Epithelial cell of proximal tubule (primary cell): ENCODE measurements at places on chromosomes 13 and 19. TPM values are rescaled to one million over a fixed set of nuclear protein-coding genes. Genes with fewer than 3 reads are reported as not detected.

Gene IGSF23
- 0.12 TPM in 1 of 2 replicates, not detected in the other for total RNA-seq

Gene ZNF415
- total RNA-seq = 2.2 and 3.1 TPM in 2 replicates

Gene PGLYRP1
- not detected in 2 replicates for total RNA-seq

Gene ATP7B
- total RNA-seq = 2.5 and 3.5 TPM in 2 replicates

Gene ADGRE1
- total RNA-seq = not detected in 2 replicates

Gene RFPL4A
- total RNA-seq = not detected in 2 replicates

Gene ERICH6B
- not detected in 2 replicates for total RNA-seq

Gene SERPINE3
- 0.07 TPM in 1 of 2 replicates, not detected in the other for total RNA-seq

Gene C1QTNF9
- not detected in 2 replicates for total RNA-seq

Gene PINLYP
- total RNA-seq = 0.43 and 2.3 TPM in 2 replicates

Gene ZNF441
- 1.2 and 2.0 TPM in 2 replicates for total RNA-seq

Gene SHKBP1
- total RNA-seq = 108 and 113 TPM in 2 replicates

Gene IGFL3
- total RNA-seq = not detected in 2 replicates

Gene AP2S1
- total RNA-seq = 172 and 288 TPM in 2 replicates

Gene CYP2A6
- not detected in 2 replicates for total RNA-seq

Gene FUT6
- not detected in 2 replicates for total RNA-seq

Gene POLD1
- total RNA-seq = 89.4 and 90.6 TPM in 2 replicates

Gene EPS8L1
- 17.3 and 33.8 TPM in 2 replicates for total RNA-seq

Gene KLK4
- total RNA-seq = not detected in 2 replicates

Gene ZNF565
- total RNA-seq = 0.98 and 2.0 TPM in 2 replicates

Gene ZNF793
- total RNA-seq = 1.3 and 1.7 TPM in 2 replicates

Gene GRIK5
- 2.5 and 14.3 TPM in 2 replicates for total RNA-seq

Gene NLRP9
- total RNA-seq = not detected in 2 replicates

Gene RASGRP4
- total RNA-seq = not detected in 2 replicates

Gene RNF113B
- not detected in 2 replicates for total RNA-seq

Gene OR7A5
- total RNA-seq = not detected in 2 replicates

Gene TNFSF13B
- total RNA-seq = 0.12 and 0.51 TPM in 2 replicates

Gene GZMM
- not detected in 2 replicates for total RNA-seq

Gene ZNF132
- 1.8 and 2.4 TPM in 2 replicates for total RNA-seq

Gene CYP2F1
- total RNA-seq = not detected in 2 replicates

Gene C19orf38
- 0.72 TPM in 1 of 2 replicates, not detected in the other for total RNA-seq

Gene KRTDAP
- not detected in 2 replicates for total RNA-seq

Gene LPAR2
- total RNA-seq = 17.1 and 34.1 TPM in 2 replicates

Gene DCT
- total RNA-seq = not detected in 2 replicates

Gene GJB2
- 5.1 and 5.7 TPM in 2 replicates for total RNA-seq

Gene KLHL26
- 5.1 and 16.5 TPM in 2 replicates for total RNA-seq

Gene CILP2
- total RNA-seq = 0.06 TPM in 1 of 2 replicates, not detected in the other

Gene CPAMD8
- 0.22 and 8.2 TPM in 2 replicates for total RNA-seq

Gene ZNF709
- 1.2 and 1.9 TPM in 2 replicates for total RNA-seq

Gene CLEC17A
- not detected in 2 replicates for total RNA-seq
